ENCODE measurements at places on chromosomes 7 and 10.

DNA sequence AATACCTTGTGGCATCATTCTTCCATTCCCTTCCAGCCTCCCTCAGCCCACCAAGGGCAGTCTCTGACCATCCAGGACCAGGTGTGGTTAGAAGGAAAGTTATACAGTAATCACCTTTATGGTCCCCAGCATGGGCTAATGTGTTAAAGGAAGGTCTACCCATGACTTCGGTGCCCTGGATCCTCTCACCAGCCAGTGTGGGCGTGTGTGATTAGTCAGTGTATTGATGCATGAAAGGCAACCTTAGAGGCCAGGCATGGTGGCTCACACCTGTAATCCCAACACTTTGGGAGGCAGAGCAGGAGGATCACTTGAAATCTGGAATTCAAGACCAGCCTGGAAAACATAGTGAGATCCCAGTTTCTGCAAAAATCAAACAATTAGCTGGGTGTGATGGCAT, 88.9 kb downstream of the APBB1IP start:
- DNase-seq: no peak

- DNase-seq: no peak
Observed at GRCh38 chr7:6057316-6058129, 26.3 kb downstream of the ANKRD61 start.

- DNase-seq: no peak
Observed at GRCh38 chr7:125547505-125547904, 617.9 kb upstream of the POT1 start.

DNA sequence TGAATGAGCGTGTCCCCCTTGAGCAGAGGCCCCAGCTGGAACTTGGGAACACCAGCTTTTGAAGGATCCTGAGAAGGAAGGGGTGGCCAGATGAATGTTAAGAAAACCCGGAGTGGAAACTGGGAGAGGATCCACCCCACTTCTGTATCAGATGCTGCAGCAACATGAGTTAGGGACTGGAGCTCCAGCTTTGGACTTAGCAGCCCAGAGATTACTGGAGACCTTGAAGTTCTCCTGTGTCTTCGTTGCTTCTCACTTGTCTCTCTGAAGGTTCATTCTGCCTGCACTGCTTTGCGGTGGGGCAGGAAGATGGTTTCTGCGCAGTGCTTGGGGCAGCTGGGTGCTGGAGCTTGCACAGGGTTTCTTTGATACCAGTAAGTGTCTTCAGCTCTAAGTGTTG, 9.3 kb downstream of the TMEM248 start:
- no peak for DNase-seq

DNA sequence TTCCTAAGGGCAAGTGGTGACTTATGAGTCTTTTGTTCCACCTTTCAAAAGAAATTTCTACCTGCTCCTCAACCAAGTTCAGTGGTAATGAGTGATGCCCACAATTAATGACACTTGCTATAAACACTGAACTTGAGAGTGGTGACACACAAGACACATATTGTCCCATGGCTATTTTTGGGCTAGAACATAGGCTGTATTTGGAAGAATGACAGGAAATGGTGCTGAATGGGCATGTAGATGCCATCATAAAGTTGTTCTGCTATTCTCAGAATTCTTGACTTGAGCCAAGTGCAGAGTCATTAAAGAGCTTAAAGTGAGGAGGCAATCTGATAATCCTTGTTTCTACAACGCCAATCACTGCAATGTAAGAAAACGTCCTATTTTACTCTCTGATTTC, 313.3 kb downstream of the AGMO start:
- DNase-seq: no peak

DNA sequence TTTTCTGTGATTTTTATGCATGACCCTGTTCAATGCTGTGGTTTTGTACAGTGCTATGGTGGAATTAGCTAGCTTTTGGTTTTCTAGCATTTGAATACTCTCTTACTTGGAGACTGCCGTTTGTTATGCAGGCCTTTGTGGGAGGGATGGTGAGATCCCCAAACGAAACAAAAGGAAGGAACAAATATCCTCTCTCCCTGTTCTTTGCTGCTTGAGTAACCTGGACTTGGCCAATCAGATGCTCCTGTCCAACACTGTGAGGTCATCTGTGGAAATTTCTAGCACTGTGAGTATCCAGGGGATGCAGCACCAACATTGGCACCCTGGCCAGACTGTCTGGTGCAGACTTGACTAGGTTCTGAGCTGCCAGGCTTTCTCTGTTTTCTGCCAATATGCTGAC, 314.4 kb downstream of the ANKRD30A start:
- DNase-seq: no peak

GRCh38 chr10:11875494-11876281, 52.5 kb downstream of the PROSER2 start:
- no peak for DNase-seq

DNA sequence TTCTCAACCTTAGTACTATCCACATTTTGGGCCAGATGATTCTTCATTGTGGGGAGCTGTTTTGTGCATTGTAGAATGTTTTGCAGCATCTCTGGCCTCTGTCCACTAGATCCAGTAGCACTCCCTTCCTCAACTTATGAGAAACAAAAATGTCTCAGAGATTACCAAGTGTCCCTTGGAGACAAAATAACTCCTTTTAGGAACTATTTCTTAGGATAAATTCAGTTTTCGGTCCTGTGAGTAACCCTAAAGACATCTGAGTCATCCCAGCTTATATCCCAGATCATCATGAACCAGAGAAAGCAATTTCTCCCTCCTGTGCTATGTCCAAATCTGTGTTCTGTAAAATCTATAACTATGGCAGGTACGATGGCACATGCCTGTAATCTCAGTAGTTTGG, 266.6 kb upstream of the PHYHIPL start:
- DNase-seq: no peak

- no peak for DNase-seq
Observed at GRCh38 chr7:47188653-47189315, 393.1 kb downstream of the TNS3 start.

DNA sequence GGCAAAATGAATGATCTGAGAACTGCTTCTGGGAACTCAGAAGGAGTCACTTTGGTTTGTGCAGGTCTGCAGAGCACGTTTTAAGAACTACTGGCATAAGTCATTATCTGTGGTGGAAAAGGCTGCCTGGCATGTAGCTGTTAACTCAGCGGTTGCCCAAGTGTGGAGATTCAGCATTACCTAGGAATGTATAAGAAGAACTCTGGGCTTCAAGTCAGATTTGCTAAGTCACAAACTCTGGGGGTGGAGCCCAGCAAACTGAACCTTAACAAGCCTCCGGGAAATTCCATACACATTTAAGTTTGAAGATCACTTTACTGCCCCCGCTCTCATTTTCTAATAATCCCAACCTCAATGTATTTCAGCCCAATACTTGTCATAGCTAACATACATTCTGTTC, 31.1 kb downstream of the PLXDC2 start:
- no peak for DNase-seq

- no peak for DNase-seq
Observed at GRCh38 chr7:110507832-110508231, 583.1 kb upstream of the LRRN3 start.

- no peak for DNase-seq
Observed at GRCh38 chr7:152868122-152869040, 108.8 kb downstream of the ACTR3B start.

DNA sequence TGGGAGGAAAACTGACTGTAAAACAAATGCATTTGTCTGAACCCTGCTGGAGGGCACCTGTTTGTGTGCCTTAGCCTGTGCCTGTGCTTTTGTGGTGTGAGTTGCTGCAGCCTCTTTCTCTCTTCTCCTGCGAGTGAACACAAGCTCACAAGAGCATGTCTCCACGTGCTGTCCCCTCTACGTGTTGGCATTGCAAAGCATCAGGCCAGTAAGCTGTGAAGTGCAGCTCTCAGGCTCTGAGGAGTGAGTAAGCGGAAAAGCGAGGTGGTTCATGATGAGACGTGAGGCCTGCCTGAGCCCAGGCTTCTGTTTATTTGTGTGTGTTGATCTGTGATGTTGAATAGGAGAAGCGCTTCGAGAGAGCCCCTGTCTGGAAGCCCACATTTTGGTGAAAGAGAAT, 85.6 kb upstream of the PDCD4 start:
- no peak for DNase-seq

DNA sequence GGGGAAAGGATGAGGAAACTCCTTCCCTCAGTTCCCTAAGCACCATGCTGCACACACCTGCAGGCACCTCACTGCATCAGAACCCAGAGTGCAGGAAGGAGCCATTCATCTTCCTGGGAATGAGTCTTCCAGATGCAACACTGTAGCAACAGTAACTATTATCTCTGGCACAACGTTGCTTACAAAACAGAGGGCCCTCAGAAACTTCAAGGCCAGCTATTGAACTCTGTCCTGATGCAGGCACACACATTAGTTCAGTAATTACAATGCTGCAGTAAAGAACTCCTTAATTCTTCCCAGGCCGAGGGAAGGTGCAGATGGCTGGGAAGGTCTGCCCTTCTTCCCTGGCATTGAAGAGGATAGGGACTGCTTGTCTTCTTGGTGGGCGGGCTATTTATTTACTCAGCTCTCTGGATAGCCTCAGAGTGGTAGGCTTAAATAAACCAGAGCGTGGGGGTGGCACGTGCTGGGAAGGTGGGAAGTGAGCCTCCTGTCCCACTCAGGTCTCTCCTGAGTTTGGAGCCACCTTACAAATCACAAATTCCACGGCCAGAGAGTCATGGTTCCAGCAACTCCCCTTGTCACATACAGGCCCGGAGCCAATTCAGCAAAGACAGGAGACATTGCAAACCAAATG, 125.1 kb upstream of the JCAD start:
- DNase-seq: no peak

- no peak for DNase-seq
Observed at GRCh38 chr7:30887464-30887872, 24.2 kb upstream of the AQP1 start.

- DNase-seq: no peak
Observed at GRCh38 chr10:32981760-32982159, 23.7 kb upstream of the ITGB1 start.

GRCh38 chr7:41536122-41536872, 166.6 kb downstream of the INHBA start:
- no peak for DNase-seq

DNA sequence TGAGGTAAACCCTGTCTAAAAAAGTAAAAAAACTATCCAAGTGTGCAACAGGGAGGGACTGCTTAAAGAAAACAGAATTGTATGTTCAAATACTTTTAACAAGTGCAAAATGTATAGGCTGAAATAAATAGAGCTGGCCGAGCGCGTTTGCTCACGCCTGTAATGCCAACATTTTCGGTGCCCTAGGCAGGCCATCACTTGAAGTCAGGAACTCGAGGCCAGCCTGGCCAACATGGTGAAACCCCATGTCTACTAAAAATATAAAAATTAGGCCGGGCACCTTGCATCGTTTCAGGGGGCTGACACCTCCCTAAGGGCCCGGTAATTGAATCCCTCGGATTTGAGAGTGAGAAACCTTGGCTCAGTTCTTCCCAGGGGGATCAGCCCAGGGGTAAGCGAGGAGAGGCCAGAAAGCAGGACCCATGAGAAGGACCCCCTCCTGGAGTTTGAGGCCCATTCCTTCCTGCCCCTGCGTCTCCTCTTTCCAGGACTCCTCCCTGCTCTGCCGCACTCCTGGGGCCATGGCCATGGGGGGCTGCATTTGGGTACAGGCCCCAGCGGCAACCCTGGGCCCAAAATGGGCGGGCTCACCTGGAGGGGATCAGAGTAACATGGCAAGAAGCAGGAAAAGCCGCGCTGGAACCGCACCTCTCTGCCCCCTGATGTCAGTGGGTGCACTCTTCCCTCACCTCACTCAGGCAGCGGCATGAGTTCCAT, 75.5 kb upstream of the TMEM248 start:
- DNase-seq: no peak

GRCh38 chr10:63788152-63788821, 267.1 kb downstream of the REEP3 start:
- DNase-seq: no peak

DNA sequence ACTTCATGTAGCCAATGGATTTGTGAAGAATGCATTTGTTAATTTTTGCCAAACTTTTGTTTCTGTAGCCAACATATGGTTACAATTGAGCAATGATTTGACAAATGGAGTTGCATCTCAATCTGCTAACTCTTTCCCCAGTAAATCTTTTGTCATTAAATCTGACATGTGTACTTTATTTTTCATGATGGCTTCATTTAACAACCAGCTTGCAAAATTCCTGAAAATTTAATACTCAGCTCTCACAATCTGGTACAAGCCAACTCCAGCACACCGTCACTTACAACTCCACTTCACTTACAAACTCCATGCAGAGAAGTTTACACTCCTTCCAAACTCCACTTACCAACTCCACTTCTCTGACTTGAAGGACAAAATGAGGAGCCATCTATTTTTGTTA, 26.5 kb upstream of the HIBADH start:
- DNase-seq: no peak

- no peak for DNase-seq
Observed at GRCh38 chr10:127909716-127910463, 3.0 kb downstream of the PTPRE start.

All from stimulated activated CD8-positive, alpha-beta memory T cell treated with anti-CD3 and anti-CD28 coated beads, Interleukin-4, amount 100 ng/mL, for 1 hour (primary cell).